ENCODE measurements at places on chromosomes 1 and 21.

GRCh38 chr1:240126821-240127220, 35.1 kb downstream of the FMN2 start:
- peak; percentile 3 for DNase-seq

GRCh38 chr21:39667353-39667891, 54.7 kb downstream of the B3GALT5 start:
- DNase-seq: no peak

DNA sequence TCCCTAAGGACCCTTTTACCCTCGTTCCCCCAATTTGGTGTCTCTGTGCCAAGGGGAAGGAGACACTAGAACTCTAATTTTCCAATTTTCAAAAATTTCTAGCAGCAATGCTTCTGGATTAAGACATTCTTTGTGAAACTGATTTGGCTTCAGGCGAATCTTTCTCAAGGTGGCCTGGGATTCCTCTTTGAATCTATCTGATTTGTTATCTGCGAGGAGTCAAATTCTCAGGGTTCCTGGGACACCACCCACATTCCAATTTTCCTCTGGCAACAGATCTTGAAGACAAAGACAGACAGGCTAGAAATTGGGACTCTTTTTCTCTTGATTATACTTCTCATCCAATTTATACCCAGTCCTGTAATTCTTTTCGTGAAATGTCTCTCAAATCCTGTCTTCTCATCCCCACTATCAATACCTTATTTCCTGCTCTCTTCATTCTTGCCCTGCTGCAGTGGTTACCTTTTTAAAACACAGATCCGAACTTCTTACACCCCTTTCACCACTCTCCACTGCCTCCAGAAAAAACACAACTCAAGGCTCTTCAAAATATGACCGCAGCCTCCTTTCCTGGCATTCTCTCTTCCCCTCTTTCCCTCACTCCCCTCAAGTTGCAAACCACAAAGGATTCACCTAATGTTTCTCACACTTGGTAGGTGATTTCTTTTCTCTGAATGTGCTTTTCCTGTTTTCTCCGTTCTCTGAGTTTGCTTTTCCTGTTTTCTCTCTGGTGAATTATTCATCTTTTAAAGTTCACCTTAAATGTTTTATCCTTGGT, 2.7 kb upstream of the MPZL1 start:
- DNase-seq: no peak

- peak; percentile 70 for DNase-seq
Measured at GRCh38 chr1:186102547-186103148, 272.4 kb downstream of the TPR start.

DNA sequence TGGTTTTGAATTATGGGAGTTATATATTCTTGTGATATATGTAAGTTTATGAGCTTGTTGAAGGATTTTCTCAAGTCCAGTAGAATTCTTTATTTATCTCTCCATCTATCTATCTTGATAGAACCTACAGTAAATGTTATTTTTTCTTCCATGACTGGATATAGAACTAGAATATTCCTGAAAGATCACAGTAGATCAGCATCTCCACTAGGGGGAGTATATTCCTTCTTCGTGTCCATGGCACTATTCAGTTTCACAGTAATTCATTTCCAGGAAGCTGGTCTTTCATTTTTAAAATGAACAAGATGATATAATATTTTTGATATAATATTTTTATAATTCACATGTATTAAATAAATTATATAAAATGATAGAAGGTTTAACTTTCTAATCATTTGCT, 18.8 kb downstream of the TMPRSS15 start:
- DNase-seq: peak; percentile 12

GRCh38 chr1:246761396-246761795, 37.2 kb downstream of the SCCPDH start:
- DNase-seq: no peak

GRCh38 chr1:159077120-159077961, 775 bp upstream of the AIM2 start:
- DNase-seq: peak; percentile 95

GRCh38 chr1:176141449-176141848, 65.6 kb downstream of the COP1 start:
- DNase-seq: no peak

- no peak for DNase-seq
Measured at GRCh38 chr1:46804027-46804889, 5.4 kb downstream of the CYP4B1 start.

GRCh38 chr1:3599286-3599811, 12.0 kb downstream of the MEGF6 start:
- peak; percentile 44 for DNase-seq

DNA sequence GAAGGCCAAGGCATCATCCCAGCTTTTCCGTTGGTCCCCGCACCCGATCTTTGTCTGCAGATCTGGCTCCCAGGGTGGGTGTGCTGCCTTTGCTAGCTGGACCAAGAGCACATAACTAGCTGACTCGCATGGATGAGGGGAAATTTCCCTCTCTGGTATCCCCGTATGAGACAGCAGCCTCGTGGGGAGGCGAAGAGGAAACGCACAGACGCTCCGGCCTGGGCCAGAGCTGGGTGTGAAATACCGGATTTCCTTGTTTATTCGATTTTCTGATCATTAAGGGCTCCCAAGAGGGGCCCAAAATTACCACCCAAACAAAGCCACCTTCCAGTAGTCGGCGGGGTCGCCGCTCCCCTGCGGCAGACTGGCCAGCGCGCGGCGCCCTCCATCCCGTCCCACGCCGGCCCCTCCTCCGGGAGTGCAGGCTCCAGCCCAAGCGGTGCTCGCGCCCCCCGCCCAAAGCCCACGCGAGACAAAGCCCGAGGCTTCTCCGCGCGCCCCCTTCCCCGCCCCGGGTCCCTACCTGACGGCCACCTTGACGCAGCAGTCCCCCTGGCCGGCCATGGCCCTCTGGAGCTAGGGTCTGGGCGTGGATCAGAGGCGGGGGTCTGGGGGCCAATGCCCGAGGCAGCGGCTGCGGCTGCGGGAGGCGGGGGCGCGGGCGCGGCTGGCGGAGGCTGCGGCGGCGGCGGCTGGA, 546 bp downstream of the KIF21B start:
- DNase-seq: no peak

DNA sequence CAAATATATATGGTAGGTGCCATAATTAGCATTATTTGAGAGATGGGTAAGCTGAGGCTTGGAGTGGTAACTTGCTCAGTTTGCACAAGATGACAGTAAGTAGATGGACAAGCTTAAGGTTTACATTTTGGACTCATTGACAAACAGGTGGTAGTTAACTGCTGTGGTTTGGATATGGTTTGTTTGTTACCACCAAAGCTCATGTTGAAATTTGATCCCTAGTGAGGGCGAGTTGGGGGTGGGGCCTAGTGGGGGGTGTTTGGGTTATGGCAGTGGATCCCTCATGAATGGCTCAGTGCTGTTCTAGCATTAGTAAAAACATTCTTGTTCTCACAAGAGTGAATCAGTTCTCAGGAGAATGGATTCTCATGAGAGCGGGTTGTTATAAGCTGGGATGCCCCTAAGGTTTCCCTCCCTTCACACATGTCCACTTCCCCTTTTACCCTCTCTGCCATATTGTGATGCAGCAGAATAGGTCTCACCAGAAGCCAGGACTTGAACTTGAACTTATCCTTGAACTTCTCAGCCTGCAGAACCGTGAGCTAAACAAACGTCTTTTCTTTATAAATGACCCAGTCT, 6.6 kb upstream of the PRRX1 start:
- peak; percentile 41 for DNase-seq

- no peak for DNase-seq
Measured at GRCh38 chr21:44596068-44596725, 3.9 kb upstream of the KRTAP10-6 start.

GRCh38 chr1:17933971-17934370, 173.6 kb upstream of the IGSF21 start:
- DNase-seq: no peak

DNA sequence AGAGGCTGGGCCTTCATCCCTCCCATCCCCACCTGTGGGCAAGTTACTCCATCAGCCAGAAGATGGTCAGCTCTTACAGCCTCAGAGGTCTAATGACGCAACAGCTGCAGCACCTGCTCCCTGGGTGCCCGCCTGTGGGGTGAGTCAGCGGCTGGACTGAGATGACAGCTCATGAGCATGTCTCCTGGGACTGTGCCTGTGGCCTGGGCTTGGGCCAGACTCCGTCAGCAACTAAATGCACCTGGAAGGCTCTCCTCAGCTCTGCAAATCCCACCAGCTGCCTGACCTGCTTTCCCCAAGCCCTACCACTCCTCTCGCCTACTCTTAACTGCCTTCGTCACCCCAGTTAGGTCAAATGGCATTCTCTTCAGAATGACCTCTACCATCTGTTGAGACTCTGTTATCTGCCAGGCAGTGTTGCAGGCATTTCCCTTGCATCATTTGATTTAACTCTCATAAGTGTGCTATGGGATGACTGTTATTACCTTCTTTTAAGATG, 47.7 kb downstream of the ETS2 start:
- DNase-seq: peak; percentile 95

GRCh38 chr1:184648160-184648855, 106.3 kb downstream of the EDEM3 start:
- DNase-seq: no peak

DNA sequence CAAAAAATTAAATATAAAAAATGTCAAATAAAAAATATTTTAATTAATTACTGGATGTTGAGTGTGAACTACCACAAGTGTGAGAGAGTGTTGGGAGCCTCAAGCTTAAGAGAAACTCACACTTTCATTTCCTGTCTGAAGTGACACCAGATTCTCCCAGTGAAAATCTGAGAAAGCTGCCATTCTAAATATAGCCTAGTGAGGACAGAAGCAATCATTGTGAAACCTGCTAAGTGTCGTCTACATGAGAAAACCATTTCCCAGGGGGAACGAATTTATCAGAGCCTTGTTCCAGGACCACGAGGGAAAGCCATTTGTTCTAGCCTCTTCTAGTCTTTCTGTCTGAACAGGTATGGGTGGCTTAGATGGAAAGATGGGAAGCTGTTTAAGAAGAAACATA, 329.3 kb upstream of the PRMT6 start:
- no peak for DNase-seq

- no peak for DNase-seq
Measured at GRCh38 chr1:24052220-24052619, 59.7 kb downstream of the MYOM3 start.
